ENCODE measurements at places on chromosomes 11 and 22. TPM values are rescaled to one million over a fixed set of nuclear protein-coding genes. Genes with fewer than 3 reads are reported as not detected.

GRCh38 chr11:94031625-94032024 lies 10.5 kb downstream of the HEPHL1 start:
- no peaks in the 10 kb centered on the region for H3K36me3 ChIP-seq
- no peaks in the 10 kb centered on the region for H3K4me1 ChIP-seq
- H3K27me3 ChIP-seq = no peaks in the 10 kb centered on the region
- no peak overlapping the region for H3K27ac ChIP-seq
- H3K4me3 ChIP-seq = no peak overlapping the region

DNA sequence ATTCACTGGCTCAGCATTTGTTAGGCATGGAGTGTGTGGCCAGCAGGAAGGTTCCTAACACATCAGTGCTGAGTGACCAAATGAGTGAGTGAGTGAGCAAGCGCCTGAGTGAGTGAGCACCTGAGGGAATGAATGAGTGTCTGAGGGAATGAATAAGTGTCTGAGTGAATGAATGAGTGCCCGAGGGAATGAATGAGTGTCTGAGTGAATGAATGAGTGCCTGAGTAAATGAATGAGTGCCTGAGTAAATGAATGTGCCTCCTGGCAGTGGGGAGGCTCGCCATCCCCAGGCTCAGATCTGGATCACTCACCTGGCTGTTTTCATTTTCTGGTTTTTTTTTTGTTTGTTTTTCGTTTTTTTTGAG lies 52.1 kb upstream of the TCF20 start:
- no peak overlapping the region for H3K27ac ChIP-seq
- peaks cover 12% of the 10 kb centered on the region for H3K4me1 ChIP-seq
- no peaks in the 10 kb centered on the region for H3K36me3 ChIP-seq
- DNase-seq = no peak

- peak overlapping the region; percentile 99 for H3K27ac ChIP-seq
- no peaks in the 10 kb centered on the region for H3K27me3 ChIP-seq
- peak overlapping the region; percentile 97 for H3K4me3 ChIP-seq
- H3K36me3 ChIP-seq = peaks cover 14% of the 10 kb centered on the region
- peaks cover 26% of the 10 kb centered on the region for H3K4me1 ChIP-seq
These were observed 1.2 kb downstream of the DDX6 start for GRCh38 chr11:118789501-118790356.

- DNase-seq = no peak
- no peaks in the 10 kb centered on the region for H3K4me1 ChIP-seq
- H3K27me3 ChIP-seq = no peaks in the 10 kb centered on the region
- H3K4me3 ChIP-seq = no peak overlapping the region
- H3K27ac ChIP-seq = no peak overlapping the region
- H3K36me3 ChIP-seq = no peaks in the 10 kb centered on the region
These were observed 12.7 kb upstream of the UVRAG start for GRCh38 chr11:75802021-75802912.

GRCh38 chr11:65899356-65900124 lies 648 bp downstream of the FOSL1 start:
- H3K27ac ChIP-seq = no peak overlapping the region
- H3K27me3 ChIP-seq = peaks cover 56% of the 10 kb centered on the region
- peak; percentile 67 for DNase-seq
- no peaks in the 10 kb centered on the region for H3K36me3 ChIP-seq
- H3K4me1 ChIP-seq = peaks cover 8% of the 10 kb centered on the region

- no peak for DNase-seq
- peaks cover 43% of the 10 kb centered on the region for H3K27me3 ChIP-seq
- no peak overlapping the region for H3K27ac ChIP-seq
- no peak overlapping the region for H3K4me3 ChIP-seq
- H3K36me3 ChIP-seq = no peaks in the 10 kb centered on the region
These were observed 49.2 kb upstream of the KCNQ1OT1 start for GRCh38 chr11:2748814-2749554.

GRCh38 chr22:21044931-21045584 lies 688 bp upstream of the LRRC74B start:
- no peaks in the 10 kb centered on the region for H3K4me1 ChIP-seq
- DNase-seq = peak; percentile 28
- H3K27me3 ChIP-seq = no peaks in the 10 kb centered on the region
- peak overlapping the region; percentile 91 for H3K4me3 ChIP-seq
- no peaks in the 10 kb centered on the region for H3K36me3 ChIP-seq

DNA sequence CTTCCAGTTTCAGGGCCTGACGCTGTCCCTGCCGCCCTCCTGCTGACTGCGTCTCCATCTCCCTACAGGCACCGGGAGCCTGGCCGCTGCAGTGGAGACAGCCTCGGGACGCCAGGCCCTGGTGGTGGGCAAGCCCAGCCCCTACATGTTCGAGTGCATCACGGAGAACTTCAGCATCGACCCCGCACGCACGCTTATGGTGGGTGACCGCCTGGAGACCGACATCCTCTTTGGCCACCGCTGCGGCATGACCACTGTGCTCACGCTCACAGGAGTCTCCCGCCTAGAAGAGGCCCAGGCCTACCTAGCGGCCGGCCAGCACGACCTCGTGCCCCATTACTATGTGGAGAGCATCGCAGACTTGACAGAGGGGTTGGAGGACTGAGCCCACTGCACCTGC lies 7.0 kb downstream of the PDXP start:
- no peak for DNase-seq
- no peaks in the 10 kb centered on the region for H3K27me3 ChIP-seq
- H3K27ac ChIP-seq = no peak overlapping the region
- H3K4me1 ChIP-seq = no peaks in the 10 kb centered on the region

- H3K4me3 ChIP-seq = peak overlapping the region; percentile 4
- peak overlapping the region; percentile 72 for H3K27ac ChIP-seq
- H3K27me3 ChIP-seq = no peaks in the 10 kb centered on the region
- peaks cover 22% of the 10 kb centered on the region for H3K4me1 ChIP-seq
- no peak for DNase-seq
- H3K36me3 ChIP-seq = peaks cover 94% of the 10 kb centered on the region
These were observed 5.7 kb downstream of the TAF1D start for GRCh38 chr11:93735627-93736026.

- H3K4me3 ChIP-seq = peak overlapping the region; percentile 83
- H3K27me3 ChIP-seq = peaks cover 6% of the 10 kb centered on the region
- no peaks in the 10 kb centered on the region for H3K36me3 ChIP-seq
- peaks cover 13% of the 10 kb centered on the region for H3K4me1 ChIP-seq
- DNase-seq = peak; percentile 86
These were observed 2.2 kb downstream of the DTX4 start for GRCh38 chr11:59173964-59174663.

DNA sequence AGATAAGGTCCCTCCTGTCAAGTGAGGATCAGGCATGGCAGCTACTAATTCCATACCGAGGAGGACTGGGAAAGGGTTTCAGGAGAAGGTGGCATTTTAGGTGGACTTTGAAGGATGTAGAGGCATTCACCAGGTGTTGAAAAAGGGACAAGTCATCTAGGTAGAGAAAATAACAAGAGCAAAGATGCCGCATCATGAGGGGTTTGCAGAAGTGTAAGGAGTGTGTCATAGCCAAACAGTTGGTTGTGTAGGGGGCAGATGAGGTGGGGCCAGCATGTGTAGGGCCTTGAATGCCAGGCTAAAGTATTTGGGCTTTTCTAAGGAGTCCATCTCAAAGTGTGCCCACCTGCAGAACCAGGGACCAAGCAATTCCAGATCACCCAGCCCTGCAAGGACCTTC lies 11.6 kb upstream of the LRRC32 start:
- H3K36me3 ChIP-seq = no peaks in the 10 kb centered on the region
- no peak overlapping the region for H3K27ac ChIP-seq
- DNase-seq = no peak
- H3K4me3 ChIP-seq = no peak overlapping the region
- H3K4me1 ChIP-seq = peaks cover 7% of the 10 kb centered on the region

GRCh38 chr11:2360081-2360642 lies 16.9 kb upstream of the CD81 start:
- H3K27ac ChIP-seq = no peak overlapping the region
- H3K36me3 ChIP-seq = no peaks in the 10 kb centered on the region
- no peaks in the 10 kb centered on the region for H3K27me3 ChIP-seq
- no peak for DNase-seq
- H3K4me3 ChIP-seq = no peak overlapping the region

- H3K36me3 ChIP-seq = no peaks in the 10 kb centered on the region
- no peak for DNase-seq
- H3K27ac ChIP-seq = no peak overlapping the region
- H3K27me3 ChIP-seq = no peaks in the 10 kb centered on the region
- no peaks in the 10 kb centered on the region for H3K4me1 ChIP-seq
These were observed 648.6 kb downstream of the TBC1D22A start for GRCh38 chr22:47411006-47411405.

DNA sequence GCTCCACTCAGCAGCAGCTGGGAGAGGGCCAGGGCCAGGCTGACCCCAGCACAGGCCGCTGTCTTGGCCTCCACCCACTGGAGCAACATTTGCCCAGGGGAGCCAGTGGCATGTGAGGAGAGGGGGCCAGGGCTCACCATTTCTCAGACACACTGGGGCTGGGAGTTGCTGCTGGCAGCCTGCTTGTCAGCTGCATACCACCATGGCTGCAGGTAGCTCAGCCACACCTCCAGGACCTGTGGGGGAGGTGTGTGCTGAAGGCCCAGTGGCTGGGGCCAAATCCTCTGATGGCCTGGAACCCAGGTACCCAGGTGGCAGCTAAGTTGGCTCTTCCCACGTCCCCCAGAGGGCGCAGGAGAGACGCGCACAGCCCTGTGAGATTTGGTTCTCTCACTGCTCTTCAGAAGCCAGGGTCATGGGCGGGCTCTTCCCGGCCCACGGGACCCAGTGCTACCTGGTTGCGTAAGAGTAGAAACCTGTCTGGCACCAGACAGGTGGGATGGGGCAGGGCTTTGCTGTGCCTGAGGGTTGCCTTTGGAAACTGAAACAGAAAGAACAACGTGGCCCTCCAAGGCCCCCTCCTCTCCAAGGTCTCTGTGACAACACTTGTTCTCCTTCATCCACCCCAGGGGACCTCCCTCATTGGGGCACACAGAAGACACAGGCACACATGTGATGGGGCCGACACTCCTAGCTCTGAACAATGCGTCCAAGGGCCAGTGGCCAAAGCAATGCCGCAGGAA lies 98.8 kb downstream of the MED15 start:
- no peaks in the 10 kb centered on the region for H3K4me1 ChIP-seq
- H3K27ac ChIP-seq = no peak overlapping the region
- H3K27me3 ChIP-seq = no peaks in the 10 kb centered on the region
- H3K4me3 ChIP-seq = no peak overlapping the region

DNA sequence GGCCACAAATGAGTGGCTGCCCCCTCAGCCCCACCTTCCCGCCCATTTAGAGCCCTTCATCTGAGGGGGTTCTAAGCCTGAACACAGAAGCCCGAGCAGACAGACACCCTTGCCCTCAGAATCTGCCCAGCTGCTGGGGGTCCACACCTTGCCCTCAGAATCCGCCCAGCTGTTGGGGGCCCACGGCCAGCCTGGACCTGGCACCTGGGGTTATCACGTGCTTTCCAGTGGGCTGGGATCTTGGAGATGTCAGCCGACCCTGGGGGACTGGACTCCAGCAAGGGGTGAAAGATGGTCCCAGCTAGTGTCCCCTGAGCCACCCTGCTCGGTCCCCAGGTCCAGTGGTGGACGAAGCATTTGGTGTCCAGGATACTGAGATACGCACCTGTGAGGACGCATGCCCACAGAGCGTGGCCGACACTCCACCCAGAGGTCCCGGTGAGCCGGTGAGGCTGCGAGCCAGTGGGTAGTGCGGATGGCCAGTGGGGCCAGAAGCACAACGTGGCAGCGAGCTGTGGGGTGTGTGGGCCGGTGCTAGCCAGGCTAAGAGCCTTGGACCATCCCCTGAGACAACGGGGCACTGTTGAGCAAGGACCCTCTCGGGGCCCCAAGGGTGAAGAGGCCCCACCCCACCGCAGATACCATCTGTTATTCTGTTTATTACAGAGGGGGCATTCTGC lies 3.1 kb upstream of the CTSD start:
- H3K27me3 ChIP-seq = no peaks in the 10 kb centered on the region
- no peak for DNase-seq
- H3K36me3 ChIP-seq = no peaks in the 10 kb centered on the region
- H3K27ac ChIP-seq = no peak overlapping the region

GRCh38 chr11:119340335-119341221 lies at the start of gene C1QTNF5:
C1QTNF5 (minus strand) TSS chr11:119340883; CDS start chr11:119340397, 486 bp downstream.
- no peak within 1 kb of the TSS for H3K27ac ChIP-seq
- DNase-seq = peak; percentile 68
- no peaks in the 10 kb centered on the region for H3K36me3 ChIP-seq
- H3K4me1 ChIP-seq = peaks cover 36% of the 10 kb centered on the region

DNA sequence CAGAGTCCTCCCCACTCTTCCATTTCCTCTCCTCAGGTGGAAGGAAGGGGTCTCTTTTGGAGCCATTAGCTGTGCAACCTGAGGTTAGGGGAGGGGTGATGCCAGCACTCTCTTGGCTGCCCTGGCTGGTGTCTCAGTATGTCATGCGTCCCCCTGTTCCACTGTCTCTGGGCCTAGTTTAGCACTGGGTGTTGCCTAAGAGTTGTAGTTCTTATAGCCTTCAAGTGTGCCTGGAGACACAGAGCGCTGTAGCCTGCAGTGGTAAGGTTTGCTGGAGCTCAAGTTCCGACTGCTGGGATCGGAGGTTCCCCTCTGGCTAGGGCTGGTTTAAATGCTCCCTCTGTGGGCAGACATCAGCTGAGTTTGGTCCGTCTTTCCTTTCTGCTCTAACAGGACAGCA lies 20.9 kb downstream of the OR10D3 start:
- DNase-seq = peak; percentile 6
- H3K4me1 ChIP-seq = no peaks in the 10 kb centered on the region
- no peak overlapping the region for H3K4me3 ChIP-seq
- H3K36me3 ChIP-seq = no peaks in the 10 kb centered on the region

Gene C22orf31
- total RNA-seq = not detected

Gene ASPHD2
- total RNA-seq = 10.0 TPM

Gene OR4D5
- total RNA-seq = not detected

Gene CD3G
- not detected for total RNA-seq

Gene MS4A6A
- total RNA-seq = not detected

Gene TMEM191B
- total RNA-seq = 26.3 TPM

Gene IL17REL
- total RNA-seq = 0.31 TPM

Gene PRRG4
- 1.9 TPM for total RNA-seq

Gene CFAP300
- 1.2 TPM for total RNA-seq

Measured in GM23338 (cell line).